Stimulated activated CD8-positive, alpha-beta memory T cell treated with anti-CD3 and anti-CD28 coated beads, Interleukin-7, amount 100 ng/mL, for 48 hours (primary cell): ENCODE measurements at places on chromosomes 5 and 9.

DNA sequence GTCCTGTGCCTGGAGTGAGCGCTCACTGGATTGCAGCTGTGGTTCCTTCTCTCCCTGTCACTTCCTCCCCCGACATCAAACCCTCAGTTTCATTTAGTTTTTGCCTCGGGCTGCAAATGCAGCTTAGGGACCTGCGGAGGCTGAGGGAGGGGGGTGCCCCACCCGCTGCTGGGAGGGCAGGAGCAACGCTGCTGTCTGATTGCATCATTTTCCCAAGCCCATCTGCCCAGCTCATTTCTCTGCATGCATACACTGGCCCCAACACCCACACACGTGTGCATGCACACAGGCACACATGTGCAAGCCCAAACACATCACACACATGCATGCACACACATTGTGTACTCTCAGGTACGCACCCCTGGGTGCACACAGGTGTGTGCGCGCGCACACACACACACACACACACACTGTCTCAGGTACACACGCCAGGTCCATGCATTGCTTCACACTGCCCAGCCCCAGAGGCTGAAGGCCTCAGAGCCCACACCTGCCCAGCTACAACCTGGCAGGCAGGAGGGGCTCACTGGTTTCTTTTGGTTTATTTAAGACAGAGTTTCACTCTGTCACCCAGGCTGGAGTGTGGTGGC is 3.4 kb downstream of the ASS1 start:
- no peak for DNase-seq

DNA sequence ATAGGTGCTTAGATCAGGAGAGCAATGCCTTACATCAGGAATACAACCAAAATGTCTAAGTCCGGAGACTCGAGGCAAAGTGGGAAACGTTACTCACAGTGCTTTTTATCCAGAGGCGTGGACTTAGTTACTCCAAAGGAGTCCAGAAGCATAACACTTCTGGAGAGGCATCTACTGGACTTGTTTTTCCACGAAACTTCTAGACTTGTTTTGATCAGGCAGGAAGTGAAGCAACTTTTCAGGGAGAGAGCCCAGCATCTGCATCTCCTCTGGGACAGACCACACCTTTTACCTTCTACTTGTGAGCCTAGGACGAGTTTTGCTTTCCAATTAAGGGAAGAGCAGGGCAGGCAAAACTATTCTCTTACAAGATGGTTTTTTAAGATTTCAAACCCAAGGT is 1.2 kb upstream of the TJP2 start:
- no peak for DNase-seq

DNA sequence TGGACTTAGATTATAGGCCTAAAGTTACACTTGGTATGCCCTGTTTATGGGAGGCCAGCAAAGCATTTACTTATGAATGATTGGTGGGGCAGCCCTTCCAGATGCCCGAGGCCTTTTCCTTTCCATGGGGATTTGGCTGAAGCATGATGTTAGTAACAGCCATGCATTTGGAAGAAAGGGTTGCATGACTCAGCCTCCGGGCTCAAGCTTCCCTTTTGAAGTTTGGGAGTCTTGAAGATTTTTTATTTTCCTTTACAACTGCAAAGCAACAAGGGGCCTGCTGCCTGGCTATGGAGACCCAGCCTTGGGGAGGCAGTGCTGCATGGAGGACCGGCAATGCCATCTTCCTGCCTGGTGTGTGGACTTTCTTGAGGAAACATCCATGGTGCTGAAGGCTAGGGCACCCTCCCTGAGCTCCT is 244.7 kb downstream of the ICE1 start:
- no peak for DNase-seq

GRCh38 chr5:138752341-138752950 is 779 bp upstream of the CTNNA1 start:
- no peak for DNase-seq

DNA sequence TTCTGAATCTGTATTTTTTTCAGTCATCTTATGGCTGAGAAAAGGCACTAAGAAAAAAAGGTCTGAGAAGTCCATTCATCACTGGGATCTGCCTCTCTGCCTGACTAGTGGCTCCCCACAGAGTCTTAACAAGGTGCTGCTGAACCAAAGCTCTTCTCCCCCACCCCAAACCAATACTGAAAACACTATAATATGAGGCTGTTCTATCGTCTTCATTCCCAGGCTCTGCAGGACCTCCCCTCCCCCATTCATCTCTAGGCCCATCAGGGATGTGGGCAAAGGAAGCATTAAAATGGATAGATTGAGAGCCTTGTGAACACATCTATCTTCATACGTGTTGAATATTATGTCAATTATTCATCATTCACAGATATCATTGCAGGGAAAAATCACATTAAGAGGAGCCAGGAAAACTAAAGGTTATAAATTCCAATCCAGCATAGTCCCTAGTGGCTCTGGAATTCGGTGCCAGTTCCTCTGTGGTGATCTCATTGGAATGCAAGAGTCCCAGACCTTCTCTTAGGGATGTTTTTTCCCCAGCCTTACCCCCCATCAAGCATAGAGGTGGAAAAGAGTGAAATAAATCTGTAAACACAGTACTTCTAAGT is 44.3 kb upstream of the GPR151 start:
- no peak for DNase-seq

- no peak for DNase-seq
Observed at GRCh38 chr9:33161011-33161588, 6.0 kb downstream of the B4GALT1 start.

- no peak for DNase-seq
Observed at GRCh38 chr9:98185611-98186171, 6.7 kb downstream of the CORO2A start.

DNA sequence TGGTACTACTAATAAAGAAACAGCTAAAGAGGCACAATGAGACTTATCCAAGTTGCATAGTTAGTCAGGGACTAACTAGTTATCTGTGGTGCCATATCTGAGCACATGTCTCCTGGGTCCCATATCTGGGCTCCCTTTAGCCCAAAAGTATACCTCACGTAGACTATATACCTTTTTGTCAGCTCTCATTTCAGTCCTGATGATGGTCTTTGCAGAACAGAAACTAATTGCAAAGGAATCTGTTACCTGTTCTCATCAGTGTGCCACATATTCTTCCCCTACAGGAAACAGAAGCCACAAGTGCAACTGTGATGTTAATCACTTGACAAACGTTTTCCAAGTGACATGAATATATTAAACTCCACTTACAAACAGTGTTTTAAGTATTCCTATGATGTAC is 395.2 kb downstream of the KIAA0825 start:
- no peak for DNase-seq

DNA sequence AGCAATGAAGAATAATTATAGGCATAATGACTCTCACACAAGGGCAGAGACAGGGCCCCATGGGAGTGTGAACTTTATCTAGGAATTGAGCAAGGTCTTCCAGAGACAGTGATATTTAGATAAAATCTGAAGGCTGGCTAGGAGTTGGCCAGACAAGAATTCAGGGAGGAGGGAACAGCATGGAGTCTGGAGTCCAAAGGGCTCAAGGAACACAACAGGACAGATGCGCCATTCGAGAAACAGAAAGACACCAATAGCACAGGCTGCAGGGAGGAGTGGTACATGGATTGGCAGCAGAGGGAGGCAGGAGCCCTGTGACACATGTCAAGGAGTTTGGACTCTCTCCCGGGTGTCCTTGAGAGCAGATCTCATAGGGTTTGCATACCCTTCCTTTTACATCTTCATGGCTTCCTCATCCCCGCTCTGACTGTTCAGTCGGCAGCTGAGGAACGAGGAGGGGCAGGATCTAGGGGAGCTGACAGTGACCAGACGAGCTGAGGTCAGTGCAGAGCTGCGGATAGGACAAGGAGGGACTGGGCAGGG is 64.0 kb upstream of the XPA start:
- DNase-seq, result no peak

DNA sequence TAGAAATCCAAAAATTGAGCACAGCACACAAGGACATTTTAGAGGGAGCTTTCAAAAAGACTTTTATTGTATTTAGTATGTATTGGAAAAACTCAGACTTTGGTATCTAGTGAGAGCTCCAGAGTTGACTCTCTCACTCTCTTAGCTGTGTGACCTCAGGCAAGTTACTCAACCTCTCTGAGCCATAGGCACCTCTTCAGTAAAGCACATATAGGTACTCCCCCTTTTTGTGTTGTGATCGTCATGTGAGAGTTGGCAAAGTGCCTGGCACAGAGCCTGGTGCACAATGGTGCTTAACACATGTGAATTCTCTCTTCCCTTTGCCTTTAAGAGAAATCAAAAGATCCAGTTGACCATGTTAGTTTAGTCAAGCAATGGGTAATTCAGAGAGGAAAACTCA is 186.2 kb downstream of the TMEM38B start:
- DNase-seq, result no peak
